ENCODE measurements at places on chromosomes 1 and 21. TPM values are rescaled to one million over a fixed set of nuclear protein-coding genes. Genes with fewer than 3 reads are reported as not detected.

DNA sequence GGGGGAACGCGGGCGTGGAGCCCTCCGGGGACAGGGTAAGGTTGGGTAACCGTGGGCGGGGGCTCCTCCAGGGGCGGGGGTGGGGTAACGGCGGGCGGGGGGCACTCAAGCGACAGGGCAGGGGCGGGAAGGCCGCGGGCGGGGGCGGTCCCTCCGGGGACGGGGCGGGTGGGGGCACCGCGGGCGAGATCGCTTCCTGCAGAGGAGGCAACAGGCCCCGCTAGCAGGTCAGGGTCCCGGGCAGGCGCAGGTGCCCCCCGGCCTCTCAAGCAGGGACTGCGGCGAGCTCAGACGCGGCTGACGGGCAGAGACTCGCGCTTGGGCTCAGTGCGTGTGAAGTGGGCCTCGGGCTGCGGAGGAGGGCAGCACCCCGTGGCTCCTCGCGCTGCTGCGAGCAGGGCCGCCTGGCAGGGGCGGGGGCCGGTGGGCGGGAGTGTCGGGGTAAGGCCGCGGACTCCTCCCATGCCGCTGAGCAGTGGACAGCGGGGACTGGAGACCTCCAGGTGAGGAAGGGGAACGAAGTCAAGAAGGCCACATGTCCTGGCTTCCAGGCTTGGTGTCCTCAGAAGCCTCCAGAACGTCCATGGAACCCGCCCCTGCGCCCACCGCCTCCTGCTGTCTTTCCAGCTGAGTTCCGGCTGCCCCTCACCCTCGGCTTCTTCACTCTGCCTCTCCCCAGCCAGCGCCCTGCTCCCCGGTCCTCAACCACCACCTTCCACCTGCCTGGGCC lies 627 bp upstream of the GNB1 start:
- no peak for DNase-seq

- no peak for DNase-seq
These were observed 8.2 kb downstream of the LMNA start for GRCh38 chr1:156122519-156123355.

- DNase-seq: no peak
These were observed 42.7 kb upstream of the GLIS1 start for GRCh38 chr1:53781654-53782053.

Gene RIIAD1
- 9.8 TPM for total RNA-seq

Gene B3GALNT2
- 19.6 TPM for total RNA-seq
